ENCODE measurements at places on chromosomes 6 and 20. TPM values are rescaled to one million over a fixed set of nuclear protein-coding genes. Genes with fewer than 3 reads are reported as not detected.

The MROH8 gene
- 4.2 TPM for total RNA-seq

The ABHD16B gene
- total RNA-seq = not detected

The MPIG6B gene
- not detected for total RNA-seq

- H3K27me3 ChIP-seq = no peaks in the 10 kb centered on the region
- no peak overlapping the region for H3K4me3 ChIP-seq
- no peak for DNase-seq
- peaks cover 17% of the 10 kb centered on the region for H3K4me1 ChIP-seq
- H3K36me3 ChIP-seq = no peaks in the 10 kb centered on the region
These were observed 23.0 kb downstream of the CARMIL1 start for GRCh38 chr6:25302151-25302550.

DNA sequence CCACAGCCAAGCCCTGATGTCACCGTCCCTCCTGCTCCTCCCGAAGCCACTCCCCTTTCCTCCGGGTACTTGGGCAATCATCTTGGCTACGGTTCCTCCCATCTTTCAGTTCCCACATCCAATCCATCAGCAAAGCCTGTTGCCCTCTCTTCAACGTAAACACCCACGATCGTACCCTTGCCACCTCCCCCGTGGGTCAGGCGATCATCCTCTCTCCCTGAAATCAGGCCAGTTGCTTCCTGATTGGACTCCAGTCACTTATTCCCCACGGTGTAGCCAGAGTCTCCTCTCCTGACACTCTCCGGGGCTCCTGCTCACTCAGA lies 44.5 kb downstream of the SULF2 start:
- 0 out of 2 replicates have a peak, but pooled peaks cover 3% of the 10 kb centered on the region for H3K27me3 ChIP-seq
- no peak for DNase-seq
- no peaks in the 10 kb centered on the region for H3K36me3 ChIP-seq
- no peak overlapping the region for H3K27ac ChIP-seq
- H3K4me3 ChIP-seq = no peak overlapping the region

DNA sequence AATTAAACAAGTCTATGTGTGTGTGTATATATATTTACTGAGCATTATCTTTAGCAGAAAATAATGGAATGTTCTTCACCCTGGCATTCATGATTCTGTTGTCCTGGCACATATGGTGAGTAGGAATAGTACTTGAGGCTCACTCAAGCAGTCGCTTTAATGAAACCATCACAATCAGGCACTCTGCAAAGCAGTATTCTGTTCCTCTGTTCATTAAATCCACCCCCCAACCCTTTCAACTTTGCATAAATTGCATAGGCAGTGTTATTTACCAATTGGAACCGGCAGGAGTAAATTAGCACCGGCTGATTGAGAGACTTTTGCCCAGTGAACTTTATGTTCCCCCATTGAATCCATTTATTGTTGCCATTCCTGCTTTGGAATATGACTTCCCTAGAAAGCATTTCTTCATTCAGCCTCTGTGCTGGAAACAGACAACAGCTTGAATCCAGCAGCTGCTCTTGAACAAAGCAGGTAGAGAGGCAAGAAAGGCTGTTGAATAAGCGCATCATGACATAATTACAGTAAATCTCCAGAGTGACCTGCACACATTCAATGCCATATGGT lies 268.0 kb upstream of the RNF217 start:
- no peak overlapping the region for H3K4me3 ChIP-seq
- no peaks in the 10 kb centered on the region for H3K4me1 ChIP-seq
- H3K27ac ChIP-seq = no peak overlapping the region
- H3K27me3 ChIP-seq = no peaks in the 10 kb centered on the region

- H3K4me3 ChIP-seq = no peak overlapping the region
- peaks cover 6% of the 10 kb centered on the region for H3K4me1 ChIP-seq
- DNase-seq = peak; percentile 19
These were observed 719.5 kb upstream of the GJE1 start for GRCh38 chr6:141413196-141413595.

- H3K36me3 ChIP-seq = no peaks in the 10 kb centered on the region
- no peak overlapping the region for H3K4me3 ChIP-seq
- H3K27ac ChIP-seq = no peak overlapping the region
- peak; percentile 18 for DNase-seq
- H3K27me3 ChIP-seq = no peaks in the 10 kb centered on the region
These were observed 16.7 kb downstream of the UNC5CL start for GRCh38 chr6:41022294-41022693.

- peaks cover 25% of the 10 kb centered on the region for H3K4me1 ChIP-seq
- peak; percentile 96 for DNase-seq
- H3K27ac ChIP-seq = peak overlapping the region; percentile 61
These were observed 23.7 kb downstream of the MOCS3 start for GRCh38 chr20:50982363-50982762.

DNA sequence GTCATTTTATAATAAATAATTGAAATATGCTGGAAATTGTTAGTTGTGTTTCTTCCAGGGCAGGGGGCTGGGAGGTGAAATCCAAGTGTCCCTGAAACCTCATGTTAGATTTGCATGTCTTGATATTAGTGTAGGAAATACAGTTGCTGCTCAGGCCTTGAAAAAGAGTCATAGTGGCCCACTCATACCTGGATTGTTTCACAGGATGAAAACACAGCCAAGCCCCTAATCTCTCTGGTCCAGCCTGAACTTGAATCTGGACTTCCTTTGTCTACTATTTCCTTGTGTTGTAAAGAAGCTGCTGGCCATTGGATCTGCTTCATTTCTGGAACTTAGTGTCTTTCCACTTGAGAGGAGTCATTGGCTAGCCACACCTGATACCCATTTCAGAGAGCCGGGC lies 108.8 kb upstream of the JARID2 start:
- no peak overlapping the region for H3K27ac ChIP-seq
- H3K36me3 ChIP-seq = no peaks in the 10 kb centered on the region
- no peak for DNase-seq
- no peaks in the 10 kb centered on the region for H3K27me3 ChIP-seq
- H3K4me1 ChIP-seq = peaks cover 7% of the 10 kb centered on the region
